ENCODE measurements at places on chromosomes 2 and 18. TPM values are rescaled to one million over a fixed set of nuclear protein-coding genes. Genes with fewer than 3 reads are reported as not detected.
A peak's percentile ranks its signal among the peaks of the same experiment; 100 is the strongest.

DNA sequence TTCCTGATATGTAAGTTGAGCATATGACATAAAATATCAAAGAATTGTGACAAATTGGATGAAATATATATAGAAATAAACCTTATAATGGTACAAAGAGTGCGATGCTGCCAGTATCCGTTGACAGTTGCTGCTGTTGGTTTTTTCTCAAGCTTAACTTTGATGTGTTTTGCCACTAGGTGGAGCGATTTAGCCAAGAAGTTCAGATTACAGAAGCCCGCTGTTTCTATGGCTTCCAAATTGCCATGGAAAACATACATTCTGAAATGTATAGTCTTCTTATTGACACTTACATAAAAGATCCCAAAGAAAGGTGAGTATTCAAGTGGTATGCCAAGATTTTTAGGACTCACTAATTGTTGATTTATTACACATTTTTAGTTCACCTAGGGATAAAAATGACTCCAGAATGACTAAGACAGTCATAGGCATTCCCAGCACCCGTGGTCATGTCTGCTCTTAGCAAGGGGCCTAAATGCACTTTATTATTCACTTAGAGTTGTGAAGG is 2.1 kb downstream of the RRM2 start:
- no peak for DNase-seq
- peaks cover 2% of the 10 kb centered on the region for H3K36me3 ChIP-seq
- peaks cover 8% of the 10 kb centered on the region for H3K27me3 ChIP-seq
- H3K4me3 ChIP-seq, result no peak overlapping the region

DNA sequence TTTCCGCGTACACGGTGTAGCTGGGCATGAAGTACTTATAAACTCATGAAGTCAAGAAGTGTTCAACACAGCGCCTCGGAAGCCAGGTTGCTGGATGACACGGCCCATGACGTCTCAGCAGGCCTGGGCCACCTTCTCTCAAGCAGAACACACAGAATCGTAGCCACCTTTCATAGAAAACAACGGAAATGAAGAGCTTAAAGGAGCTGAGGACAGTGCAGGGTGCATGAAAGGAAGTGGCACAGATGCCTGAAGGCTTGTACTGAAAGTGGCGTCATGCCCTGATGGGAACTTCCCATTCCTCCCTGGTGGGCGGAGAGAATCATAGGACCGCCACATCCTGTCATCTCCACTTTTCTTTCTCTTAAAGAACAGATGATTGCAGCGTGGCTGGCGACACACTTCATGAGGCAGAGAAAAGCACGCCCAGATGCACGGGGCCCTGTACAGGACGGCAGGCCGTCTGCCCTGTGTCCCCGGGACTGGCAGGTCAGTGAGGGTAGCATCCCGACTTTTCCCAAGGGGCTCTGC is 31.1 kb downstream of the HDAC4 start:
- peak; percentile 65 for DNase-seq
- H3K4me1 ChIP-seq, result peaks cover 8% of the 10 kb centered on the region
- peak overlapping the region; percentile 89 for H3K27ac ChIP-seq

GRCh38 chr2:74938264-74938663 is 20.2 kb upstream of the POLE4 start:
- no peak for DNase-seq
- H3K27me3 ChIP-seq, result no peaks in the 10 kb centered on the region
- no peak overlapping the region for H3K27ac ChIP-seq
- no peak overlapping the region for H3K4me3 ChIP-seq
- H3K4me1 ChIP-seq, result peaks cover 6% of the 10 kb centered on the region

Gene STPG4
- total RNA-seq, result 1.0 TPM

Gene GRHL1
- 0.95 TPM for total RNA-seq

Gene SPATA3
- not detected for total RNA-seq

Gene SLC9A4
- total RNA-seq, result 0.05 TPM
